ENCODE measurements at places on chromosomes 16 and 17.

- DNase-seq, result no peak
Observed at GRCh38 chr17:1251866-1252608, 18.2 kb upstream of the BHLHA9 start.

DNA sequence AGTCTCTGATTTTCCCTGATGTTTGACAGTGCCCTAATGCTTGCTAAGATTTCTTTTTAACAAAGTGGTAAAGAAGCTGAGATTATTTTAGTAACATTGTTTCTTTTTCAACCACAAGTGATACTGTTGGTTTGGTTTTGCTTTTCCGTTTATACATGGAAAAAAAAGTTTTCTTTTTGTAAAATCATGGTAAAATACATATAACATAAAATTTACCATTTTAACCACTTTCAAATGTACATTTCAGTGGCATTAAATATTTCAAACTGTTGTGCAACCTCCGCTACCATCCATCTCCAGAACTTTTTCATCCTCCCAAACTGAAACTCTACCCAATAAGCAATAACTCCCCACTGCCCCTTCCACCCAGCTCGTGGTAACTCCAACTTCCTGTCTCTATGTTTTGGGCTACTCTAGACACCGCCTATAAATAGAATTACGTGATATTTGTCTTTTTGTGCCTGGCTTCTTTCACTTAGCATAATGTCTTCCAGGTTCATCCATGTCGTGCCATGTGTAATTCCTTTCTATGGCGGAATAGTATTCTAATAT, 4.6 kb downstream of the CIITA start:
- no peak for DNase-seq

GRCh38 chr17:81424151-81425017, 29.1 kb downstream of the BAHCC1 start:
- DNase-seq, result no peak

DNA sequence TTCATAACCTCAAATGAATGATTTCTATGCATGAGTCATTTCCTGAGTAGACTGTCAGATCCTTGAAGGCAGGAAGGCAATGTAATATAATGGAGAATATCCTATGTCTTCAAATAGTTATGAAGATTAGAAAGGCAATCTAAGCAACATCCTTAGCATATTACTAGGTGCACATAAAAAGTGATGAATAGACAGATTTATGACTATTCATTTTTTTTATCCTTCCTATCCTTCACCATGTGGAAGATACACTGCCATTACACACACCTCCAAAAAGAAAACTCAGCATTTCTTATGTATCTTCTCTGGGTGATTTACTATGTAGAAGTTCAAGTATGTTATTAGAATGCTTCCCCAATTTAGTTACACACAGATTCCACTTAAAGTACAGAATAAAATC, 126.4 kb upstream of the MAF start:
- DNase-seq, result no peak

DNA sequence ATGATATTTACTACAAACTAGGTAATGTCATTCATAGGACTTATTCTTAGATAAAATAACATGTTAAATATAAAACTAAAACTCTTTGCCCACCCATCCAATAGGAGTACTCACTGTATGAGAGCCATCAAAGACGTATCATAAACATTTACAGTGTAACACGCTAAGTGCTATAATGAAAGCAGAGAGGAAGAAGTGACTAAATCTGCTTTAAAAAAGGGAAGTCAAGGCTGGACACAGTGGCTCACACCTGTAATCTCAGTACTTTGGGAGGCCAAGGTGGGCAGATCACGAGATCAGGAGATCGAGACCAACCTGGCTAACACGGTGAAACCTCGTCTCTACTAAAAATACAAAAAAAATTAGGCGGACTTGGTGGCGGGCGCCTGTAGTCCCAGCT, 32.4 kb downstream of the SPAG9 start:
- DNase-seq, result no peak

DNA sequence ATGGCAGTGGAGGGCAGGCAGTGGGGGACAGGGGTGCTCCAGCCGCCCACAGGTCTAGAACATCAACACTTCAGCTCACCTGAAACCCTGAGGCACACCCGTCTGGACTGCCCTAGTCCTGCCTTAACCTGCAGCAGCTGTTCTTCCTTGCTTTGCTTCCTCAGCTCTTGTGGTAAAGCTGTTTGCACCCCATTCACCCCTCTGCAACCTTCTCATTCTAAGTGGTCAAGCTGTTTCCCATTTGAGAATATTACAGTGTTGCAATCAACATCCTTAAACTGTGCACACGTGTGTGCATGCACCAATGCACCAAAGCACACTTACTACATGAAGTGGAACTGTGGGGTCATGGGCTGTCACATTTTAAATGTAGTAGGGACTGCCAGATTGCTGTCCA, 32.4 kb downstream of the SCNN1B start:
- DNase-seq, result no peak

DNA sequence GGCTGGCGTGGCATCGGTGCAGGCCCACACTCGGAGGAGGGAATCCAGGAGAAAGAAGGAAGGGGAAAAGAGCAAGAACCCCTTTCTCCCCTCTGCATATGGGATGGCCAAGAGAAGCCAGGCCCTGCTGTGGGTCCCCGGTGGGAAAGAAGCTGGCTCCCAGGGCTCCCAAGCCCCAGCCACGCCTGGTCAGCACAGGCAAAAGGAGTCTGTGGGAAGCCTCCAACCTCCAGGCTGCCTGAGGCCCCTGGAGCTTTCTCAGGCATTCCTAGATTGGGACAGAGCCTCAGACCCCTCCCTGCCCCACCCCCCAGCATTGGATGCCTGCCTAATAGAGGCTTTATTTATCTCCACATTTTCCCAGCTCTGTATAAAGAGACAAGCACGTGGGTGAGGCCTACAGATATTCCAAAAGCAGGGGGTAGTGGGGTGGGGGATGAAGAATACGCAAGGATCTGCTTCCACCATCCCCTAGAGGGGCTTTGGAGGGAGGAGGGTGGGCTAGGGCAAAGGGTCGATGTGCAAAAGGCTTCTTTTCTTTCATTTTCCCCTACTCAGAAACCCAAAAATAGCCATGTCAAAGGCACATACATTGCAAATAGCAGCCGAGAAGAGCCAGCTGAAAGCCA, 56.4 kb downstream of the MPRIP start:
- DNase-seq, result no peak

GRCh38 chr16:1674306-1674705, 3.8 kb upstream of the JPT2 start:
- no peak for DNase-seq

GRCh38 chr17:40427002-40427491, 9.4 kb upstream of the TOP2A start:
- no peak for DNase-seq

GRCh38 chr17:66686601-66687000, 148.3 kb upstream of the CACNG5 start:
- DNase-seq, result no peak

DNA sequence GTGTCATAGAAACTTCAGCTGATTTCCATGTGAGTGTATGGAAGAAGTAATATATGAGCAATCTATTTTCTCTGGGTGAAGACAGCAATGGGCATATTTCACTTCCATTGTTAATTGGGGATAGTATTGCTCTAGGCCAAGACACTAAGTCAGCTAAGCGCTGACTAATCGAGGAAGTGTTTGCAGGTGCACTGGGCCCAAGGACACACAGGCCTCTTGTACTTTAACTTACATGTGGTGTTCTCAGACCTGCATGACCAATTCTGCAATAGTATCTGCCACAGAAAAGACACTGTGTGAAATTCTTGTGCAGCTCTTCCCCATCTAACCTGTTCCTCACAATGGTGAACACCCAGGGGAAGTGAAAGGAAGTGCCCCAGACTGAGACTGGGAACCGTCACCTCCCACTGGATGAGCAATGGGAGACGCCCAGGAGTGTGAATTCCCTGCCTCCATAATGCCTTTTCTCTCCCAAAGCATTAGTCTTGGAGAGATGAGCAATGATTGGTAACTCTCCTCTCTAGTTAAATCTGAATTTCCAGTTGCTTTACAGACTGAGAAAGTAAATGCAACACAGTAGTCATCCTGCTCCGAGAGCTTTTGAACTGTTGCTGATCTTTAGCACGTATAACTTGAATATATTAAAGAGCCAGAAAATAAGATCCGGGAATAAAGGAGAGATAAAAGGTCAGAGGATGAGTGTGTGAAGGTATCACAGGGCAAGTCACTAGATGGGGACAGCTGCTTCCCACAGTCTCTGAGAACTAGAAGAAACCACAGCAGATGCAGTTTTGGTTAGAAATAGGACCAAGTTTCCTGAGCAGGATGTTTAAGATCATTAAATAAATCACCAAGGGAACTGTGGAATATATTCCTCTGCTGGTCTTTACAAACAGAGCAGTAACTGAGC, 82.6 kb downstream of the CDK5R1 start:
- DNase-seq, result no peak

DNA sequence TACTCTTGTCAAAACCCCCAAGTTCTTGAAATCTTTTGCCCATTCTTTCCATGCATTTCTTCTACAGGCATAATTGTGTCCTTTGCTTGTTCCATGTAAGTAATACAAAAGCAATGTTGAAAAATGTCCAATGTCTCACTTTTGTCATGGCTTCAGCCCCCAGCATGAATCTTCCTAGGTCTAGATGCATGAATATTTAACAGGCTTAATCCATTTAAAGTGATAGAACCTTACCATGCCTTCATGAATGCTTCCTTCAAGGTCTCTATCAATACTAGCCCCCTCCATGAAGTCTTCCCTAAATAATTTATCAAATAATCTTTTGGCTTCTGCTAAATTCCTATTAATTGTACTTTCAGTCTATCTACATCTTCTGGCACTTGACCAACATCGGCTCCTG, 46.1 kb upstream of the ANKFY1 start:
- DNase-seq, result no peak

DNA sequence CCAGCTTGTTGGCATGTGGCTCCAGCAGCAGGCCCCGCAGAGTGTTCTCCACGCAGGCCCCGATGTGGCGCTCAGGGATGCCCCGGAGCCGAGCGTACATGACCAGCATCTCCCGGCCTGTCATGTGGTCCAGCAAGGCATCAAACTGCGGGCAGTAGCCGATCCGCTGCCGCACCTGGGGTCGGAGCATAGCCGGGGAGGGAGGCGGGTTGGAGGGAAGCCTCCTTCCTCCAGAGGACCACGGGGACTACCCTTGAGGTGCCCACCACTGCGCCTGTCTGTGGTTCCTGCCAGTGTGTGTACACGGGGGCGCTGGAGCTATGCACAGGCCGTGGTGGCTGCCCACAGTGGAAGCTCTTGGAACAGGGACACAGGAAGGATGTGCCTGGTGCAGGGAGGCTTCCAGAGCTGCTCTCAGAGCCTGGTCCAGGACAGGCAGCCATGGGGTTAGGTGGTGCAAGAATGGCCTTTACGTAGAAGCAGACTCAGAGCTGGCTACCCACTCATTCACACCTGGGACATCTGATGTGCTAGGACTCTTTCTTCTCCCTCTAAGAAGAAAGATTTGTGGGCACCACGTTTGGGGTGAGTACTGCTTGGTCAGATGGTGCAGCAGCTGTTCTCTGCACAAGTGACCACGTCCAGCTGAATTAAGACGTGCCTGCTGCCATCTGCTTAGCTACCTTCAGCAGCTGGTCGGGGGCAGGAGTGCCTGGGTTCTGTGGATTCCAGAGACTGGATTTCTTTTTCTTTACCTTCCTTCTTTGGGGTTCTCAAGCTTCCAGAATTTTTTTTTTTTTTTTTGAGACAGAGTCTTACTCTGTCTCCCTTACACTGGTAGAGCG, 11.3 kb upstream of the RNPS1 start:
- no peak for DNase-seq

- DNase-seq, result peak; percentile 23
Observed at GRCh38 chr16:84553873-84554399, 49.5 kb upstream of the MEAK7 start.

DNA sequence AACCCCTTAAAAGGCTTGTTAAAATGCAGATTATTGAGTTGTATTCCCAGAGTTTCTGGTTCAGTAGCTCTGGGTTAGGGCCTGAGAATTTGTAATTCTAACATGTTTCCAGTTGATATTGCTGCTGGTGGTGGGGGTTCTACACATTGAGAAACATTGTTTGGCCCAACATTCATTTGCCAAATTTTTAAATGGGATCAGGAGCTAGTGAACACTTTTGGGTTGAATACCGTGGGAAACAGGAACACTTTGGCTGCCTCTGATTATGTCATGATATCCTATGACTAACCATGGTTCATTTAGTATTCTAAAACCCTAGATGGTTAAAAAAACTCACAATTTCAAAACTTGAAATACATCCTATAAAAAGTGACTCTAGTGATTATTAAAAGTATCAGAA, 89.3 kb downstream of the RPGRIP1L start:
- no peak for DNase-seq

- peak; percentile 71 for DNase-seq
Observed at GRCh38 chr17:82238472-82239201, 9.8 kb downstream of the SLC16A3 start.

- no peak for DNase-seq
Observed at GRCh38 chr16:85788819-85789218, 10.5 kb downstream of the EMC8 start.

- DNase-seq, result no peak
Observed at GRCh38 chr17:61567045-61567802, 23.8 kb downstream of the NACA2 start.

DNA sequence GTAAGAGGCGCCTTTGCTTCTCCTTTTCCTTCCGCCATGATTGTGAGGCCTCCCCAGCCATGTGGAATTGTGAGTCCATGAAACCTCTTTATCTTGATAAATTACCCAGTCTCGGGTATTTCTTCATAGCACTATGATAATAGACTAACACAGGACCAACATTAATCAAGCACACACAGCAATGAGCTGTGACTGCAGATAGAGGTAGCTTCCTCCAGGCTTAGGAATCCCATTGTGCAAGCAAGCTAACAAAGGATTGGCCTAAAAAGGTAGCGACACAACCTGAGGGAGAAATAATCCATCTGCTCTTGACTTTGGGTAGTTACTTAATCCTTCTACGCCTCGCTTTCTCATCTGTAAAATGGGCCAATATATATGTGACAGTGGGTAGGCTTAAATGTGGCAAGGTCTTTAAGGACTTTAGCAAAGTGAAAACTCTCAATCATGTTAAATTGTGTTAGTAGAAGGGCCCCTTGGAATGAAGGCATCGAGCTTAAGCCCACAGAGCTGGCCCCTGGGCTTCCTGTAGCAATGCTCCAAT, 393.6 kb downstream of the SOX9 start:
- DNase-seq, result no peak

GRCh38 chr17:78026381-78026780, 67.9 kb downstream of the TNRC6C start:
- DNase-seq, result no peak

GRCh38 chr17:1773696-1774181, 11.9 kb downstream of the SERPINF1 start:
- no peak for DNase-seq

GRCh38 chr17:42809250-42809649, 10.6 kb downstream of the CNTD1 start:
- no peak for DNase-seq

DNA sequence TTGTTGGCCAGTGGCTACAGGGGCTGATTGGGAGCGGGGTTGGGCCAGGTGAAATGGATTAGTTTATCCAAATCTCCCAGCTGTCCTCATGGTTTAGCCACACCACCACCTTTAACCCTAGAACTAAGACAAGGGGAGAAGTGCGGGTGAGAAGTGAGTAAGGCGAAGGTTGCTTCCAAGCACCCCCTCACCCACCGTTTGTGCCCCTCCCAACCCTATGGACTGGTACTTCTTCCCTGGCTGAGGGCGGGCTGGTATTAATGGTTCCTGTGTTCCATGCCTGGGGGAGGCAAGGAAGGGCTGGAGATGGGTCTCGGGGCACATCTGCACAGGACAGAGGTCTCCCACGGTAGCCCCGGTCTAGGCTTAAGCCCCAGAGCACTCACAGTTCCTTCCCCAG, 25.1 kb downstream of the NT5M start:
- no peak for DNase-seq

- peak; percentile 93 for DNase-seq
Observed at GRCh38 chr17:80454557-80455335, 21.7 kb downstream of the NPTX1 start.
